ENCODE measurements at places on chromosomes 3 and 15.

DNA sequence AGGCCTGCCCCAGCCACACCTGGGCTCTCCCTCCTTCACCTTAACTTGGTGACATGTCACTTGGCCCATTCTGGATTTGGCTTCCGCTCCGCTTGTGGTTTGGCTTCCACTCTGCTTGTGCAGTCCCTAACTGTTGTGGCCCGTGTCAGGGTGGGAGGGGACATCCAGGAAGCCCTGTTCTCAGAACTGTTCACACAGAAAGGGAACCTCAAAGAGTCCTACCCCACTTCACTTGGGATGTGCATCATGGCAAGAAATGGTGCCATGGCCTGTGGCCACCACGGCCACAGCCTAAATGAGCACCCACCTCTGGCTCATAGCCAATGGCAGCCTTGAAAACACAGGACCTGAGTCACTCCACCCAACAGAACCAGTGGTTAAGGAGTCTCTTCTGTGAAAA, 63.4 kb downstream of the CYP19A1 start:
- DNase-seq: no peak

DNA sequence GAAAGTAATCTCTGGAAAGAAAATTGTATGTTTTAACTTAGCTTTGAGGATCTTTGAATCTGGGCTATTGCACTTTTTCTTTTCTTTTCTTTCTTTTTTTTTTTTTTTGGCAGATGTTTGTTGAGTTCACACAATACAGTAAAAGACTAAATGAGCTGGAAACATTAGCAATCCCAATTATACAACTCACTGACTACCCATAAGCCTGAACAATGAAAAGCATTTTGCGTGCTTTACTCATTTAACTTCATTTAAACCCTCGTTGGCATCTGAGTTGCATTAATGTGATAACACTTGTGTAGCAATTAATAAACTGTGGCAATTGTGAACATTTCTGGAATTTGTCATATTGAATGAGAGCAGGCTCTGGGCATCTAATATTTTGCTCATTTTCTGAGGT, 269.4 kb upstream of the RBMS3 start:
- no peak for DNase-seq

- DNase-seq: peak; percentile 54
These were observed 268.8 kb downstream of the ZBTB20 start for GRCh38 chr3:114878114-114878839.

DNA sequence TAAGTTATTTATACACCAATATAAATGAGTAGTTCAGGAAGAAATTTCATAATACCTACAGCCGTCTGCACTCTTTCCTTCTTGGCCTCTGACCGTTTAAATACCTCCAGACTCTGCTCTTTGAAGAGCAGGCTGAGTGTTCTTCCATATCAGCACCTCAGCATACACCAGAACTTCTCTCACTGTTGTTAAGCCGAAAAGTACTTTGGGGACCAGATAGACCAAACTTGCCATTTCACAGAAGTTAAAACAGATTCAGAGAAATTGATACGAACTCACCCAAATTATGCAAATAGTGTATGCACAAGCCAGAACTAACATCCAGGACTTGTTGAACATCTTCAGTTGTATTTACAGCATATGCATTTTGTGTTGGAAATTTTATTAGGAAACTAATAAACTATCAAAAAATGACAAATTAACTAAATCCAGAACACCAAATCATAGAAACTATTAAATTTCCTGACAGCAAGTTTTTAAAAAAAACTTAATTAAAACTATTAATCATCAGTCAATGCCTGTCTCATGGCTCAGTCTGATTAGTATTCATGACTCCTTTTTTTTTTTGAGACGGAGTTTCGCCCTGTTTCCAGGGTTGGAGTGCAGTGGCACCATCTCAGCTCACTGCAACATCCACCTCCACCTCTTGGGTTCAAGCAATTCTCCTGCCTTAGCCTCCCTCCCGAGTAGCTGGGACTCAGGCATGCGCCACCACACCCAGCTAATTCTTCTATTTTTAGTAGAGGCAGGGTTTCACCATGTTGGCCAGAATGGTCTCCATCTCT, 24.1 kb downstream of the CGGBP1 start:
- peak; percentile 21 for DNase-seq

DNA sequence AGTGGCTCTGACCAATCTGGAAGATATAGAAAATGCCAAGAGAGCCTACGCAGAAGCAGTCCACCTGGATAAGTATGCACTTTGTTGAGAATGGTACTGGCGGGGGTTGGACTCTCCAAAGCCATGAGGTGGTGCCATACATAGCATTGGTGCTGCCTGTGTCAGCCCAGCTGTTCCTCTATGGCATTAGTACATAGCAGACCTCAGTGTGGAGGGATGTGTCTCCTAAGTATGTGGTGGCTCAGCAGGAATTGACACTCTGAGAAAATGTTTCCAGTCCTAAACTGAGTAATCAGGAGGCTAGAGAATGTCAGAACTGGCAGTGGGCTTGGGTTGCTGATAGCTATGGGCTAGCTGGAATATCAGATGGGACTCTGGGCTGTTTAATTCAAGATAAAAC, 48.4 kb downstream of the ADPGK start:
- DNase-seq: no peak

DNA sequence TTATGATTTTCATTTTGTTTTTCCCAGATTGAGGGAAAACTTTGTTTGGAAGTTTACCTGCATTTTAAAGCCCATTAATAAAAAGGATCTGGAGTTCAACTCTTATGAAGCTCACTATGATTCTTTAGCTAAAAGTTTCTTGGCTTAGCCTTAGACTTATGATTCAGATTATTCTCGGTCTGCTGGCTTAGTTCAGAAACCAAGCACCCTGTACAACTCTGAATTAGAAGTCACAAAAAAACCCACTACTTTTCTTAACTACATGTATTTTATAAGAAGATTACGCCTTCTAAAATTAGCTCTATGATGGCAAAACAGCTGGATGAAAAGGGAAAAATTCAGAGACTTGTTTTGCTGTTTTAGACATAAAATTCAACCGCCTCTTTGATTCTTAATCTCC, 14.3 kb upstream of the DENND4A start:
- no peak for DNase-seq

GRCh38 chr15:61661791-61662190, 398.5 kb downstream of the VPS13C start:
- no peak for DNase-seq

GRCh38 chr3:42078677-42079076, 12.5 kb upstream of the TRAK1 start:
- no peak for DNase-seq

DNA sequence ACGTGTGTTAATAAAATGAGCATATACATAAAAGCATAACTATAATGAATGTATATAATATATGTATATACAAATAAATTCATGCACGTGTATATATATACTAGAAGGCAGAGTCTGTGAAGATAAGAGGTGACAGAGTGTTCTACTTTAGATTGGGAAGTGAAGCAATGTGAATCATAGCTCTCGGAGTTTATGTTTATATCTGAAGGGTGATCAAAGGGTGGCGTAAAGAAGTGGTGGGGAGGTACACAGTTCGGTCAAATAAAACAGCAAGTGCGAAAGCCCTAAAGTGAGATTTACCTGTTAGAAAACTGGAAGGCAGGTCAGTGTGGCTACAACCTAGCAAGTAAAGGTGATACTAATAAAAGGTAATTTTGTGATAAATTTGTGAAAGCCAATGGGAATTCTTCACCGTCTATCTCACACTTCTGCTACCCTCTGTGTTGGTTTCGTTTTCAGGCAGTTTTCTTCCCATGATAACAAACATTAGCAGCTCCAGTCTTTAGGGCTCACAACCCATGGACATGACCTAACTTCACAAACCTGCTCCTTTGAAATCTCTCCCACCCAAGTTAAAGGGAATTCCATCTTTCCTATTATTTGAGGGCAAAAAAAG, 46.7 kb upstream of the BCHE start:
- no peak for DNase-seq

GRCh38 chr15:93283854-93284253, 194.8 kb upstream of the RGMA start:
- DNase-seq: no peak

GRCh38 chr15:74303741-74304309, 63.6 kb downstream of the CYP11A1 start:
- DNase-seq: no peak

GRCh38 chr3:33575311-33575710, 135.1 kb upstream of the UBP1 start:
- DNase-seq: no peak

GRCh38 chr15:77599899-77600298, 32.8 kb downstream of the LINGO1 start:
- peak; percentile 49 for DNase-seq

GRCh38 chr3:107581230-107581629, 58.5 kb downstream of the BBX start:
- DNase-seq: no peak

DNA sequence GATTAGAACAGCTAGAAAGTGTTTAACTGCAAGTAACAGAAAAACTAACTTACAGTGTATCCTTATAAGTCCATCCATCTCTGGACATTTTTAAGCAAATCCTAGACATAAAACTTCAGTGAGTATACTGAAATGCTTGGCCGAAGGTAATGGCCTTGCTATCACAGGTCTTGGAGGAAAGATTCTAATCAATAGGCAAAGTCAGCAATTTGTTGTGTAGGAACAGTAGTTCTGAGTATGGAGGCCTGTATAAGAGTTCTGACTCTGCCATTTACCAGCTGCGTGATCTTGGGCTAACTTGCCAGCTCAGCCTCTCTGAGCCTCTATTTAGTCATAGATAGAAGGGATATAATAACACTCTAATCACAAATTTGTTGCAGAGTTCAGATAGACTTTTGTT, 328.1 kb downstream of the IL20RB start:
- DNase-seq: no peak

DNA sequence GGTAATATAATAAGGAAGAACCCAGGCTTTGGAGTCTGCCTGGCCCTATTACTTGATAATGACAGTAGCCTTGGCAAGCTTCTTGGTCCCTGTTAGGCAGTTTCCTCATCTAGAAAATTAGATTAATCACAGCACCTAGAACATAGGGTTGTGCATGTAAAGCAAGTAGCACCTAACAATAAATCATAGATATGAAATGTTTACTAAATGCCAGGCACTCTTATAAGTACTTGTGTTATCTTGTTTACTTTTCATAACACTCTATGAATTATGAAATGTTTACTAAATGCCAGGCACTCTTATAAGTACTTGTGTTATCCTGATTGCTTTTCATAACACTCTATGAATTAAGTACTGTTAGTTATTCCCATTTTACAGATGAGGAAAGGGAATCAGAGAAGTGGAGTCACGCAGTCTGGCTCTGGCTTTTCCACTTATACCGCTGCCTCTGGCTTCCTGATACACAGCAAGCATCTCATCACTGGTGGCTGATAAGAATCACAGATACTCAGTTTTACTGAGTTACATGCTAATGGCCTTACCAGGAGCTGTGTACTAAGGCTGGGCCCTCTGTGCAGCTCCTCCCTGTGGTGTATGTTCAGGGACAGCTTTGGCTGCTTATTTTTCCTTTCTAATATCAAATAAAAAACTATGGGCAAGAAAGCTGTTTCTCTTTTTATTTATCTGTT, 123.4 kb downstream of the FEZF2 start:
- no peak for DNase-seq

DNA sequence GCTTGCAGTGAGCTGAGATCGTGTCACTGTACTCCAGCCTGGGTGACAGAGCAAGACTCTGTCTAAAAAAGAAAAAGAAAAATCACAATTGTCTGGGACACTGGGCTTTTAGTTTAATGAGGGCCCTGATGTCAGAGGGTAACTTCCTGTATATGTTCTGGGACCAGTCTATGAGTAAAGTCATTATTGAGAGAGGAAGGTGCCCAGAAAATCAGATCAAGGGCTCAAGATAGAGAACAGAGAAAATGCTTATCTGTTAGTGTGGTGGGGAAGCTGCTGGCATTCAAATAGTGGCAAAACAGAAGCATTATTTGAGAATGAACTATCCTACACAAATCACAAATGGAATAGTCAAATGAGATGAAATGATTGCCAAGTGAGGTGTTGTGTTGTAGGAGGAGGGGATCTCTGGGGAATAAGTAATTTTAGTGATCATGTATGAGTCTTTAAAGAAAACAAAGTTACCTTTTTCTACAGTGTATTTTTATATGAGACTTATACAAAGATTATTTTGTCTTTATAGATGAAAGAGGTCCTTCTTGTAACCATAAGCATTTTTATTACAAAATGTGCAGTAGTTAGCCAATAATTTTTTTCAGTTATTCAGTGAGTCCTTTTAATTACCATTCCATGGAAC, 13.4 kb downstream of the ARIH2 start:
- DNase-seq: no peak

- DNase-seq: no peak
These were observed 53.3 kb downstream of the GJD2 start for GRCh38 chr15:34701536-34701935.

DNA sequence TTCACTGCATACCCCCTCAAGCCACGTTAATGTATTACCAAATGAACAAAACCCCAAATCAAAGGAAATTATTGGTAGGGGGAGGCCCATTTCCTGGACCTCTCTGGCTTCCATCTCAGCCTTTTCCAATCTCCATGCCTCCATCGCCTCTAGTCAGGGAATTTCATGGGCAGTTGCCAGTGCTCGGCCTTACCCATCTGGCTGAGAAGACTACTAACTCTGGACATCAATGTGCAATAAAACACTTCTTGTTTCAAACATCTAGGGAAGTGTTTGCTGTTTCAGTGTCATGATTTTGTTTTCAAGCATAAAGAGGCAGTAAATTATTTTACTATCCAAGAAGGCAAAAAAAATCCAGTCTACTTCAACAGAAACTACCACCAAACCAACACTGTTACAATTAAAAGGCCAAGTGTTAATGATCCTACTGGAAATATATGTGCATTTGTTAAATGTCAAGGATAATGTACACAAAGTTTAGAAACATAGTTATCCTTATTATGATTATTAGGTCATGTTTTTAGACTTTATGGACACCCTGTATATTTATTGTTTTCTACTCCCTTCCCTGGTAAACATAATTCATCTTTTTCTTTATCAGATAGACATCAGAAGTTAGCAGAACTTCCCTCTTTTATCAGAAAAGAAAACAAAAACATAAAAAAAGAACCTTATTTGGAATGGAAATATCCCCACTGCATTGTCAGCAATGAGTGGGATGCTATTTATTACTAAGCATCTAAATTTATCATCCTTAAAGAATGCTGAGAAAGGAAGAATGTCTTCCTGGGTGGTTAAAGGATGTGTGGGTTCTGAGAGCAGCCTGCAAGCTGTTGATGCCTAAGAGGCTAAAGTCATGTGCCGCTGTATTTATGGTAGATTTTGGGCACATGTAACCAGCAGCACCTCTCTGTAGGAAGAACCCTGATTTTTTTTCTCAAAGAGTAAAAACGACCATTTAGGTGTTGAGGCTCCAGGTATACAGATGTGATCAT, 15.2 kb downstream of the LDHAL6B start:
- DNase-seq: peak; percentile 73

GRCh38 chr3:105938101-105938500, 69.3 kb upstream of the CBLB start:
- DNase-seq: peak; percentile 52

- peak; percentile 37 for DNase-seq
These were observed 65.5 kb upstream of the FBN1 start for GRCh38 chr15:48710952-48711495.

- no peak for DNase-seq
These were observed 77.1 kb upstream of the PRR23E start for GRCh38 chr3:127115691-127116351.

Data from cardiac fibroblast (primary cell).